DMS153 (cell line): ENCODE measurements at places on chromosomes 13 and 19.

- DNase-seq: no peak
Observed at GRCh38 chr13:37695200-37695599, 96.6 kb upstream of the POSTN start.

- no peak for DNase-seq
Observed at GRCh38 chr19:44747739-44748425, 626 bp upstream of the BCL3 start.

DNA sequence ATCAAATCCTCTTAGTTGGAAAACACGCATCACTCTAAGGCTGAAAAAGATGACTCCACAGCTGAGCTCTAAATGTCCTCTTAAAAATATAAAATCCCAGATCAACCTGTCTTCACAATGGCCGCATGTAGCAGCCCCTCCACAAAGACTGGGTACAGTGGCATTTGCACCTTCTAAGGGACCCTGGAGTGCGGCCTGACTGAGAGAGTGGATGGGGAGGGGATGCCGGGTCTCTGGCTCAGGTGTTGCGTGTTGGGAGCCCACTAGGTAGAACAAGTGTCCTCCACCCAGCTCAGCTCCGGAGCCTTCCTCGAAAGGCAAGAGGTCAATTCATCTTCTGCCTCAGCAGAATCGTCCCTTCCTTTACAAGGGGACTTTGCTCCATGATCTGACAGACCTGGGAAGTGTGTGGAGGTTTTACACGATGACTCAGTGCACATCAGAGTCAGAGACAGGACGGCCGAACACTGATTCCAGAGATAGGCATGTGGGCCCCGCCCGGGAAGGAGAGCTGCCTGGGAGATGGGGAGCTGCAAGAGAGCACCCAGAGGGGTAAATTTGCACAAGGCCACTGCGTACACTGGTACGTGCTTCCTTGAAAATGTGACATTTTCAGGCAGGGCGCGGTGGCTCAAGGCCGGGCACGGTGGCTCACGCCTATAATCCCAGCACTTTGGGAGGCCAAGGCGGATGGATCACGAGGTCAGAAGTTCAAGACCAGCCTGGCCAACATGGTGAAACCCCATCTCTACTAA lies 23.5 kb upstream of the SLC15A1 start:
- DNase-seq: no peak

- DNase-seq: no peak
Observed at GRCh38 chr19:4378886-4379285, 21.5 kb downstream of the SH3GL1 start.

GRCh38 chr13:74651121-74651520 lies 516.9 kb upstream of the KLF12 start:
- DNase-seq: no peak

DNA sequence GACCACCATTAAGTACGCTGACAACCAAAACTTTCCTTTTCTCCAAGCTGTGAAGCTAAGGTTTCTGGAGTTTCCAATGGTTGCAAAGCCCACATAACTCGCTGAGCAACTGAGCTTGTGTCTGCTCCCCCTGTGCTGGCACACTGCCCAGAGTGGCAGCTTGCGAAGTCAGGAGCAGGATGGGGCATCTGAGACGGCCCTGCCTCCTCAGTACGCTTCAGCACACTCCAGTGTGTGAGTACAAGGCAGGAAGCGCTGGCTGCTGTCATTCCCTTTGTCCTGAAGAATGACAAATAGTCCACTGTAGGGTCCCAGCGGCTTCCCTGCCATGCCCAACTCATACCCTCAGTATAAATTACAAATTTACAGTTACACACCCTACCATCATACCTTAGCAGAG lies 51.5 kb downstream of the SKA3 start:
- DNase-seq: peak; percentile 81

GRCh38 chr19:47022140-47022536 lies 2.5 kb downstream of the NPAS1 start:
- no peak for DNase-seq

GRCh38 chr13:100510208-100510957 lies 78.2 kb downstream of the GGACT start:
- no peak for DNase-seq

GRCh38 chr13:76982061-76982460 lies 9.8 kb upstream of the CLN5 start:
- no peak for DNase-seq

- DNase-seq: no peak
Observed at GRCh38 chr13:33372251-33372919, 86.8 kb upstream of the STARD13 start.

DNA sequence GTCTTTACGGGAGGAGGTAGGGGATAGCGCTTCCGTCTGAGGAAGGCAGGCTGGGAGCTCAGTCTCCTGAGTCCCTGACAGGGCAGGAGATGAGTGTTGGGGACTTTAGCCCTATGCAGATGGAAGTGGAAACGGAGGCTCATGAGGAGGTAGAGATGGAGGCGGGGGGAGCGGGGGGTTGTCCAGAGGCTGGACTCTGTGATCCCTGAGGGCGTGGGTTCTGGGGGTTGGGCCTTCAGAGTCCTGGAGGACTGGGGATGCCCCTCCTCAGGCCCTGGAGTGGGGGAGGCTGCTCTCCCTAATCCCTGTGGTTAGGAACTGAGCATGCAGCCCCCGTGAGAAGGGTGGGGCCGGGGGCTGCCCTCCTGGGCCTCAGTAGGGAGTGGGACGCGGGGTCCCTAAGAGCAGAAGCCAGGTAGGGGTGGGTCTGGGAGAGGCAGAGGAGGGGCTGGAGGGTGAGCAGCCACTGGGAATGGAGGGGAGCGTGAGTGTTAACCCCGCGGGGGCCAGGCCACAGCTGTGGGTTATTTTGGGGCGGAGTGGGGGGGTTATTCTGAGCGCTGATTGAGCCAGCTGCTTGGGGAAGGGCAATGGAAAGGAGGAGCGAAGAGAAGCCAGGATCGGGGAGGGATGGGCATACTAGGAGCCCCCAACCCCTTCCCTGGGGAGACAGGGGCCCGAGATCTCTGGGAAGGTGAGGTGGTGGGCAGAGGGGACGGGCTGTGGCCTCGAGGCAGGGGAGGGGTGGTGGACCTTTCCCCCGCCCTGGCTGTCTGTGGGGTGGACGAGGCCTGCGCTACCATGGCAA lies 2.8 kb downstream of the GRIN2D start:
- DNase-seq: no peak

- no peak for DNase-seq
Observed at GRCh38 chr13:71374471-71375049, 492.4 kb downstream of the DACH1 start.

GRCh38 chr19:58218899-58219298 lies 9.8 kb upstream of the ZNF544 start:
- DNase-seq: no peak

GRCh38 chr19:16671652-16672274 lies 10.8 kb downstream of the TMEM38A start:
- DNase-seq: no peak

- no peak for DNase-seq
Observed at GRCh38 chr13:44843403-44843802, 145.9 kb downstream of the NUFIP1 start.

DNA sequence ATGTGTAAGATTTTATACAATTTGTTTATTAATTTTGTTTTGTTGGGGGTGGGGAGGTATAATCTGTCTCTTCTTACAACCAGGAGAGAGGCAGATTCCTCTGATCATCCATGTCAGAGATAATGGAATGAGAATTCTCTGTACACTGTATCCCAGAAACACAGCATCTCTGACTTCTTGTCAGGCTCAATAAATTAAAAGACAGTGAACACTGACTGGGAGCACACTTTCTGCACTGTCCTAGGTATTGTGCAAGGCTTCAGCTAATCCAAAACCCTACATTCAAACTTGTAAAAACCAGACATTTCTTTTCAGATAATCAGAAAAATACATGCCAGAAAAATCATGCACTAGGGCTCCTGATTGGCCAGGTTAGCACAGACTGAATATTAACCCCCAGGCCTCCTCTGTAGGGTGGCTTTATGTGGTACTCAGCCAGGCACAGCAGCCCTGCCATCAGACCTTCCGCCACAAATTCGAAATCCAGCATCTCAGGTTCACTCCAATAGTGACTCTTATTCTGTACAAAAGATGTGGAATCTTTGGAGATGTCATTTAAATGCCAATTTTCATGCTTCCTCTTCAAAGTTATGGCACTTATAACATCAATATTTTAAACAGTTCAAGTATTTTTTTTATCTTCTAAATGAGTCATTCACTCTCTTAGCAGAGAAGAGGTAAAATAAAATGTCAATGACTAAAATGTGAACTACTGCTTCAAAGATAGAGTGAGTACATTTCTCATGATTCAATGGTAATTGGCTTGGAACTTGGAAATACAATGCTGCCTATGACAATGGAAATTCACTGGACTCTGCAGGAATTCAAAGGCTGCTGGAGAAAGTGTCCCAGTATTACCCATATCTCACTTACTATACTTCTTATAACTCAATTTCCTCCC lies 211.5 kb downstream of the KLF12 start:
- no peak for DNase-seq

DNA sequence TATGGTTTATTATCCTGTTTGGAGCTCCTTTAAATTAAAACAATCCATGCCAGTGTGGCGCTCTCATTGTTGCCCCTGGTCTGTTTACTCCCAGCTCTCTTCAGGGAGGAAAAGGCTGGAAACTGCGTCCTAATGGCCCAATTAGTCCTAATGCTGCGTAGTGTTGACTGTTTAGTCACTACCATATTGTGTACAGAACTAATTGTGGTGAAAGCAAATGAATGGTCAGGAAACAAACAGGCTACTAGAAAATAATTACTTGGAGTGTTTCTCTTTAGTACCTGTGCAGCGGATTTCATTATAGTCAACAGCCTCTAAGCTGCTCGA lies 54.5 kb upstream of the MTIF3 start:
- DNase-seq: peak; percentile 34

- DNase-seq: no peak
Observed at GRCh38 chr19:14479309-14479974, 4.3 kb upstream of the PTGER1 start.

GRCh38 chr19:408441-408901 lies 476 bp downstream of the C2CD4C start:
- no peak for DNase-seq

DNA sequence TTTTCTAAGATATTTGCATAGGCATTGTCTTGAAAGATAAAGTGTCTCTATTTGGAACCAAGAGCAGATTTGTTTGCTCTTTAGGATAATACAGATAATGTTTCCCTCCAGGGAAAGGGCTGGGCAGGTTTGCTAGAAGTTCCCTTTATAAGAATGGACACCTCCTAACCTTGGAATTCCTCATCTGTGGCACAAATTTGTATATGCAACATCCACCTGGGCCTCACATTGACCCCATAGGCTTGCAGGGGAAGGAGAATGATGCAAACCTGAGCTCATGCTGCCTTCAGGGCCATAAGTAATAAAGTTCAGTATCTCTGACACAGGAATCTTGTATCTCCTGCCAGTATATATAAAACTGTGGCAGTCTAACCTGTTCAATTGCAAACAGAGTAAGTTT lies 508.4 kb upstream of the MIR17HG start:
- DNase-seq: no peak

- DNase-seq: no peak
Observed at GRCh38 chr13:50055454-50055853, 40.2 kb downstream of the KCNRG start.

GRCh38 chr19:42110658-42111057 lies 21.6 kb downstream of the POU2F2 start:
- no peak for DNase-seq

DNA sequence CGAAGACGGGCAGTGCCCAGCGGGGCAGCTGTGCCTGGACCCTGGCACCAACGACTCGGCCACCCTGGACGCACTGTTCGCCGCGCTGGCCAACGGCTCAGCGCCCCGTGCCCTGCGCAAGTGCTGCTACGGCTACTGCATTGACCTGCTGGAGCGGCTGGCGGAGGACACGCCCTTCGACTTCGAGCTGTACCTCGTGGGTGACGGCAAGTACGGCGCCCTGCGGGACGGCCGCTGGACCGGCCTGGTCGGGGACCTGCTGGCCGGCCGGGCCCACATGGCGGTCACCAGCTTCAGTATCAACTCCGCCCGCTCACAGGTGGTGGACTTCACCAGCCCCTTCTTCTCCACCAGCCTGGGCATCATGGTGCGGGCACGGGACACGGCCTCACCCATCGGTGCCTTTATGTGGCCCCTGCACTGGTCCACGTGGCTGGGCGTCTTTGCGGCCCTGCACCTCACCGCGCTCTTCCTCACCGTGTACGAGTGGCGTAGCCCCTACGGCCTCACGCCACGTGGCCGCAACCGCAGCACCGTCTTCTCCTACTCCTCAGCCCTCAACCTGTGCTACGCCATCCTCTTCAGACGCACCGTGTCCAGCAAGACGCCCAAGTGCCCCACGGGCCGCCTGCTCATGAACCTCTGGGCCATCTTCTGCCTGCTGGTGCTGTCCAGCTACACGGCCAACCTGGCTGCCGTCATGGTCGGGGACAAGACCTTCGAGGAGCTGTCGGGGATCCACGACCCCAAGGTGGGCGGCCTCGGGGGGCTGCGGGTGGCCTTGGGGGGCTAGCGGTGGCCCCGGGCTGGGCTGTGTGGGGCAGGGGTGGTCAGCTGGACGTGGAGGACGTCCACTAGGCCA lies 4.8 kb downstream of the GRIN3B start:
- no peak for DNase-seq

- no peak for DNase-seq
Observed at GRCh38 chr13:89363144-89363543, 1692.0 kb downstream of the SLITRK5 start.

GRCh38 chr13:34901572-34901971 lies 40.5 kb upstream of the NBEA start:
- DNase-seq: no peak

- peak; percentile 87 for DNase-seq
Observed at GRCh38 chr19:29404951-29405727, 120.7 kb upstream of the VSTM2B start.

- no peak for DNase-seq
Observed at GRCh38 chr19:48755084-48755641, at the start of gene FGF21. FGF21 (plus strand) TSS chr19:48755524; CDS start chr19:48756237, 713 bp downstream.

DNA sequence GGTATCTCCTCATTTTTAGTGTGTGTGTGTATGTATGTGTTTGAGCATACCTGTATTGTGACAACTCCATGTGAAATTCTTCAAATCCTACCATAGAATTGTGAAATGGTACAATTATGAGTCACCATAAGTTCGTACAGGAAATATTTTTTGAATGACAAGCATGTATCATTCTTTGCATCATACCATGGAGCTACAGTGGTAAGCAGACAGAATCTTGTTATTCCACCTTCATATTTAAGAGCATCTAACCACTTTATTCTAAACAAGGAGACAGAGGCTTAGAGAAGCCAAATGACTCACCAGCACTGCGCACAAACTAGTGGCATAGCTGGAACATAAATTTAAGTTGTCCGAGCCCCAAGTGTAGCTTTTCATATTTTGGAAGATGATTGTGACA lies 4.5 kb upstream of the EPSTI1 start:
- no peak for DNase-seq

DNA sequence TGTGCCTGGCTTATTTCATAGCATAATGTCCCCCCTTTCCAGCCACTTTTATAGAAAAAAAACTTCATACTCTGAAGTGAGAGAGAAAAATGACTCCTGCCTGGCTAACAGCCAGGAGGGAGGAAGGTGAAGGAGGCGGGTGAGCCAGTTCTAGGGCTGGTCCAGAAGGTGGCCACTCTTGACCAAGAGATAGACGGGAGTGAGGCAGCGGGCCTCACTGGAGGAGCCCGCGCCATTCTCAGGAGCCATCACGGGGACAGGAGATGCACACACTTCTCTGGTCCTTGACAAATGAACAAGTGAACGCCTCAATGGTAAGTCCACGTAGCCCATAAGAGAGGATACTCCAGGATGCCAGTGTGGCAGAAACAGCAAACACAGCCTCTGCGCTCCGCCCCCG lies 231.4 kb downstream of the UQCRFS1 start:
- DNase-seq: no peak
